ENCODE measurements at places on chromosomes 2 and 18.

- no peak for DNase-seq
These were observed 23.6 kb upstream of the SULT1C4 start for GRCh38 chr2:108354136-108354535.

DNA sequence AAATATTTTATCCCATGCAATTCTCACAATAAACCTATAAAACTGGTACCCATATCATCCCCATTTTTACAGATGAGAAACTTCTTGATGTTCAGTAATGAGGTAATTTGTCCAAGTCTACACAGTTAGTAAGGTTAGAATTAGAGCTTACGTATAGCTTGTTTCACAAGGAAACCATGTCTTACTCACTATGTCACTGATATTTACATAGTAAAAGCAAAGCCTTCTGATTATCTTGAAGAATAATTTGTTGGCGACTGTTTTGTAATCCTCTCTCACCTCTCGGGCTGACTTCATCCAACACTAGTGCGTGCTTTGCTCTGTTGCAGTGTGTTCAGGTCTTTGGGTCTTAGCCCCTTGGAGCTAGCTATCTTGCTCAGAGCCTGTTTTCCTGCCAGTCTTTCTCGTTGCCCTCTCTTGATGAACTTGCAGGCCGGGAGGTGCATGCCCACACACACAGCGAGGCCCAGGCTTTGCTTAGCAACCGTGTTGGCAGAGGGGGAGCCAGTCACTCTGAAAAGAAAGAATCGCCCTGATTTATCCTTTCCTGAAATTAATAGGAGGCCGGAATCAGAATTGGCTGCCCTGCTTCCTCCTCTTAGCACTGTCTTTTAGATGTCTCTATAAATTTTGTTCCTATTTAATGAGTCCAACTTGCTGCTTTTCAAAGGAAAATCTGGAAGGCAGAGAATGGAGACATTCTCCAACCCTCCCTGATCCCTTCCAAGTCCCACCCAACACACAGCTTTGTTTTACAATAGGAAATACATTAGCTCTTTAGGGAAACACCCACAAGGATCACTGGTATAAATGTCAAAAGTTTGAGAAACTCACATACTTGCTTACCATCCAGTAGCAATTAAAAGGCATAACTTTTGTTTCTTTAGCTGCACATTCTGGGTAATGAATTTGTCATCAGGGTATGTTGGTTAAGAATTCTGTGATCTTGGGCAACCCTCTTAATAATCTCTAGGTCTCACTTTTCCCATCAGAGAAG lies 97.6 kb upstream of the SEC11C start:
- no peak for DNase-seq

DNA sequence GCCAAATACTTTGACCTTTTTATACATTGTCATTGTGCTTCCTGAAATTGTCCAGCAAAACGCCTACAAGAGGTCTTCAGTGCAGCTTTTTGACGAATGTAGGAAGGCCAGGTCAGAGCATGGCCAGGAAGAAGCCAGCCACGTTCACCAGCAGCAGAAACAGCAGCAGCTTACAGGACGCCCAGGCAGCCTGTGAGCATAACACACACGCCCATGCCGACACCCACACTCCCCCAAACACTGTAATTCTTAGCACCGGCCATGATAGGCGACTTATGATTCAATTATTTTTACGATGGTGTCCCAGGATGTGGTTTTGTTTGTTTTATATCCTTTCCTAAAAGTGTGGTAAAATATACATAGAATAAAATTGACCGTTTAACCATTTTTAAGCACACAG lies 249.1 kb upstream of the SALL3 start:
- DNase-seq: no peak

DNA sequence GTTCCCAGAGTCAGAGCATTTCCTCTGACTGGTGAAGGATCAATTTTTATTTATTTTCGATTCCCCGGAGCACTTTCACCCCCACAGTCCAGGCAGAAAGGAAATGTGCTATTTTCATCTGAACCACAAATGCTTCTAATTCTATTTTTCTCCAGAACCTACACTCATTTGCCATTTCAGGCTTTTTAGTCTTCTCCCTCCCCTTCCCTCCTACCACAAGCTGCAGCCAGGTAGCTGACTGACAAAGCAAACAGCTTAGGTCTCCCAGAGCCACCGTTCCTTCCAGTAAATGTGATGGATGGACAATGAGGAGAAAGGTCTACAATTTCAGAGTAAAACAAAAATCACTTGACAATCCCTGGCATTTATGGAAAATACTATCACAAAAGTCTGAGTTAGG lies 76.9 kb downstream of the KLF7 start:
- DNase-seq: no peak

DNA sequence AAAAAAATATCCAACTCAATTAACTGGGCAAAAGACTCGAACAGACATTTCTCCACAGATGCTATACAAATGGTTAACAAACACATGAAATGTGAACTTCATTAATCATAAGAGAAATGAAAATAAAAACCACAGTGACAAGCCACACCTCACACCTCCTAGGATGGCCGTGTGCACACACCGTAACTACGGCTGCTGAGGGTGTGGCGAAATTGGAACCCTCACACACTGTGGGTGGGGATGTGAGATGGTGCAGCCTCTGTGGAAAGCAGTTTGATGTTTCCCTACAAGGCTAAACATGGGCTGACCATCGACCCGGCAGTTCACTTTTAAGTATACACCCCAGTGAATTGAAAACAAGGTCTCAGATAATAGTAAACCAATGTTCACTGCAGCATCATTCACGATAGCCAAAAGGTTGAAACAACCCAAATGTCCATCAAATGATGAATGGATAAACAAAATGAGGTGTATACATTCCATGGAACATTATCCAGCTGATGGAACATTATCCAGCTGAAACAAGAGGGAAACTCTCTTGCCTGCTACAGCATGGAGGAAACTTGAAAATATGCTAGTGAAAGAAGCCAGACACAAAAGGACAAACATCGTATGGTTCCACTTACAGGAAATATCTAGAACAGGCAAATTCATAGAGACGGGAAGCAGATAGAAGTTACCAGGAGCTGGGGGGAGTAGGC lies 32.2 kb downstream of the ZAP70 start:
- DNase-seq: peak; percentile 49

GRCh38 chr2:1696472-1696871 lies 47.8 kb downstream of the PXDN start:
- DNase-seq: no peak

DNA sequence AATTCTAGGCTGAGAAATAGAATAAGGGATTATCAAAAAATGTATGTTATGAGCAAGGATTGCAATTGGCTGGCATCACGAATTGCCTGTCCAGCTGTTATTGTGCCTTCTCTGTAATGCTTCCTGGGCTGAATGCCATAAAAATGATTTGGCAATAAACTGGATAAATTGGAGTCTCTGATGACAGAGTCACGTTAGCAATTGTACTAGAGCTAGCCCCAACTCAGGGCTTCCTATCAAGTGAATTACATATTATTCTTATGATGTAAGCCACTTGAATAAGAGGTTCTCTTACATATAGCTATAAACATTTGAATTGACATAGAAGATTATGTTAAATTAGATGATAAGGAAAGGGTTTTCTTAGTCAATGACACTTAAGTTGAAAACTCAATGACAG lies 607.5 kb upstream of the REG3G start:
- no peak for DNase-seq

DNA sequence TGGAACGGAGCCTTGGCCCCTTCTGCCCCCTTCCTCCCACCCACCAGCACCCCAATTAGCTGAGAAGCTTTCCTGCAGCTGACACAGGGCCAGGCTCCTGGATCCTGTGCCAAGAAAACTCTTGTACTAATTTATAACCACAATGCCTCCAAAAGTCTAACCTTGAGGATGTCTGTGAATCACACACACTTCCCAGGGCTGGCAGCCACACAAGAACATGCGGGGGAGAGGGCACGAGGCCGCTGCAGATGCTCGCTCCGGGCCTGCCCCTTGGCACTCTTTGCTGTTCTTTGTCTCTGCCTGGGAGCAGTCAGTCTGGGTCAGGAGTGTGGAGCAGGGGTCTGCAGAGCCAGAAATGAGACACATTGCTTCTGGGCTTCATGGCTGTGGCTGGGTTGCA lies 62.7 kb upstream of the KIF5C start:
- no peak for DNase-seq

- DNase-seq: no peak
These were observed 57.6 kb downstream of the DOCK10 start for GRCh38 chr2:224984637-224985036.

DNA sequence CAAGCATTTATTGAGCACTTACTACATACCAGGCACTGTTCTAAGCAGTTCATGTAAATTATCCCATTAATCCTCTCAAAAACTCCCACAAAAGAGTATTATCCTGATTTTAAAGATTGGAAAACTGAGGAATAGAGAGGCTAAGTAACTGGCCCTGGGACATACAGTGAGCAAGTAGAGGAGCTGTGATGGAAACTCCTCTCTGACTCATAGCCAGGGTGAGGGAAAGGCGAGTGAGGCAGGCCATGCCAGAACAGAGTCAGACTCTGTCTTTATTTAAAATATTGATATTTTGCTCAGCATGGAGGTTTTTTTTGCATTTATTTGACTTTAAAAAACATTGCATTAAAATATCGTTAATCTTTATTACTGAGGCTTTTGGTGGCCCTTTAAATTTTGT lies 208.0 kb downstream of the LOXHD1 start:
- no peak for DNase-seq

DNA sequence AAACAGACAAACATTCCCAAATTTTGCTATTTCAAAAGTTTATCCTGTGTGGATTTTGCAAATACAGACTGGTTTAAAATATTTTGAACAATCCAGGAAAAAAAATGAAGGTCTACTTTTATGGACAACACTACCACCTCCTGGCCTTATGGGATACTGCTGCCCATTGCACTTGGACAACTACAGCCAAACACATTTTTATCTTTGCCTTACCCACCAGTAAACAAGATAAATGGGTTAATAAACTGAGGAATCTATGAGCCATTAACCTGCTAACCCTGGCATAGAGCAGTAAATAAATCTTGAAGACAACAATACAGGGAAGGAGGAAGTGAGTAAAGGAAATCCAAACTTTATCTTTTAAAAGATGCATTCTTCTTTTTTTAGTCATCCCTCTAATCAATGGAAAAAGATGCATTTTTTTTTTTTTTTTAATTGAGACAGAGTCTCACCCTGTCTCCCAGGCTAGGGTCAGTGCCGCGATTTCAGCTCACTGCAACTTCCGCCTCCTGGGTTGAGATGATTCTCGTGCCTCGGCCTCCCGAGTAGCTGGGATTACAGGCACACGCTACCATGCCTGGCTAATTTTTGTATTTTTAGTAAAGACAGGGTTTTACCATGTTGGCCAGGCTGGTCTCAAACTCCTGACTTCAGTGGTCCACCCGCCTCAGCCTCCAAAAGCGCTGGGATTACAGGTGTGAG lies 2.1 kb upstream of the SPIRE1 start:
- DNase-seq: peak; percentile 21

DNA sequence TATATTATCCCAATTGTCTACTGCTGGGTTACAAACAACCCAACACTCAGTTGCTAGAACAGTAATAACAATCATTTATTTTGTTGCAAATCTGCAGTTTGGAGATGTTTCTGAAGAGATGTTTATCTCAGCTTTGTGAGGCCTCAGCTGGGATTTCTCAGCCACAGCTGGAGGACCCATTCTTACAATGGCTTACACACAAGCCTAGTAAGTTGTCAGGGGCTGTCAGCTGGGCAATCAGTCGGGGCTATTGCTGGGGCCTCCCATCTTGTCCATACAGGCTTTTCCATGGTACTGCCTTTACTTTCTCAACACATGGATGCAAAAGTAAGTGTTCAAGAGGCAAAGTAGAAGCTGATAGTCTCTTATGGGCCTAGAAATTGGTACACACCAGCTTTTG lies 491.7 kb upstream of the NXPH2 start:
- no peak for DNase-seq

DNA sequence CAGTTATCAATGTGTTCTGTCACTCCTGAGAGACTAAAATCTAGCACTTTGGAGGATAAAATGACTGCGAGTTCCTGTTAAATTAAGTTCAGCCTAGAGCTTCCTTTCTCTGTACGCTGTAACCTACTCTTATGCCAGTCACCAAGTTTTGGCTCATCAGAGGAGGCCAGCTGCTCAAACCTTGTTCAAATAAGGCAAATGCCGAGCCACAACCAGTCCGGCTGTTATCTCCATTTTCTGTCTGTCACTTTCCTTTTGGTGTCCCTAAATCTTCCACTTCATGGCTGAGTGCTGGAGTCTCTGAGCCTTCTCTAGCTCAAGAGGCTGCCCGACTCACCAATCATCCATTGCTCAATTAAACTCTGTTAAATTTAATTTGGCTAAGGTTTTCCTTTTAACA lies 33.5 kb upstream of the PXDN start:
- no peak for DNase-seq

- no peak for DNase-seq
These were observed 110.0 kb downstream of the FEZ2 start for GRCh38 chr2:36487947-36488346.

DNA sequence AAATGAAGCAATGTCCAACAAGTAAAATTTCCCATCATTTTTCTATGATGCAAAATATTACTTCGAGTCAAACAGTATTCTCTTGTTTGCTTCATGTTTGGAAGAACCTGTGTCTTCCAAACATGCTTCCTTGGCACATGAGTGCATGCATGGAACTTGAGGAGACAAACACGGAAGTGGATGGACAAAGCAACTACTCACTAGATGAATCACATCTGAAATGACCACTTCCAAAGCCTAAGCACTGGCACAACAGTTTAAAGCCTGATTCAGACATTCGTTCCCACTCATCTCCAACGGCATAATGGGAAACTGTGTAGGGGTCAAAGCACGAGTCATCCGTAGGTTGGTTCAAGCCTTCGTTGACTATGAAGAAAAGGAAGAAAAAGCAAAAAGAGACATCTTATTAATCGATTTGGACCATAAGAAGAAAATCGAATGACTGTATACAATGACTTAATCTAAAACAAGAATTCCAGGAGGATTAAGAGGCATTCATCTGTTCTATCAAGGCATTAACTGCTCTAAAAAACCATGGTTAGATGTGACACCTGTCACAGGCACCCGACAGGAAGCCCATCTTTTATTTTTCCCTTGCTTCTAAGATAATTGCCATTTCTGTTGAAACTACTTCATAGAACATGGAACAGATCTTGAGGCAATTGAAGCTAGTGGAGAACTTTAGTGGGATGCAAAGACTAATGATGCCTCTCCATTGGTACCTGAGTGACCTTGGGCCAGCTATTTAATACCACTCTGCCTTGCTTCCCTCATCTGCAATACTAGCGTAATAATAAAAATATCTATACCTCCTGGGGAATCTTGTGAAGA lies 56.0 kb downstream of the ATIC start:
- no peak for DNase-seq

DNA sequence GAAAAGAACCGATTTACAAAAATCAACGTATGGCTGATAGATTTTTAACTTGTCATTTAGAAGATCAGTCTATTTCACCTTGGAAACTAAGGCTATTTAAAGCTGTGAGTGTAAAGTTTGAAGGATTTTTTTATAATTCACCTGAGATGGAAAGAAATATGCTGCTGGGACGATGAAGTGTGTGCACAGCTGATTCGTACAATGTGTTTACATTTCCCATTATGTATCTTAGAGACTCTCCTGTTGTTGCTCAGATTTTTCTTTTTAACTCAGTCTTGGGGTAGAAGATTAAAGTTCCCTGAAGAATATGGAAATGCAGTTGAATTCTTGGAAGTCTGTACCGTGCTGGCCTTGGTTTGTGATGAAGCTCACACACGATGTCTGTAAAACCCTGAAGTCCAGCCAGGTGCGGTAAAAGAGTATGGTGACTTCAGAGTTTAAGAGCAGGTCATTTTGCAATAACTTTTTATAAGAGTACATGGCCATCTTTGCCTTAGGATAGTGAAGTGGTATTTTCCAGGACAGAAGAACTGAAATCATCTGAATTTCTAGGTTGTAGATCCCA lies 250.1 kb downstream of the PRKCE start:
- DNase-seq: no peak

- no peak for DNase-seq
These were observed 86.4 kb upstream of the OTOS start for GRCh38 chr2:240226672-240227537.

Data from stimulated activated CD4-positive, alpha-beta T cell treated with anti-CD3 and anti-CD28 coated beads, Interleukin-4, amount 100 ng/mL, for 1 hour (primary cell).